ENCODE measurements at places on chromosomes 7 and 10. TPM values are rescaled to one million over a fixed set of nuclear protein-coding genes. Genes with fewer than 3 reads are reported as not detected.

GRCh38 chr7:125681508-125681907, 751.9 kb upstream of the POT1 start:
- no peak for DNase-seq

DNA sequence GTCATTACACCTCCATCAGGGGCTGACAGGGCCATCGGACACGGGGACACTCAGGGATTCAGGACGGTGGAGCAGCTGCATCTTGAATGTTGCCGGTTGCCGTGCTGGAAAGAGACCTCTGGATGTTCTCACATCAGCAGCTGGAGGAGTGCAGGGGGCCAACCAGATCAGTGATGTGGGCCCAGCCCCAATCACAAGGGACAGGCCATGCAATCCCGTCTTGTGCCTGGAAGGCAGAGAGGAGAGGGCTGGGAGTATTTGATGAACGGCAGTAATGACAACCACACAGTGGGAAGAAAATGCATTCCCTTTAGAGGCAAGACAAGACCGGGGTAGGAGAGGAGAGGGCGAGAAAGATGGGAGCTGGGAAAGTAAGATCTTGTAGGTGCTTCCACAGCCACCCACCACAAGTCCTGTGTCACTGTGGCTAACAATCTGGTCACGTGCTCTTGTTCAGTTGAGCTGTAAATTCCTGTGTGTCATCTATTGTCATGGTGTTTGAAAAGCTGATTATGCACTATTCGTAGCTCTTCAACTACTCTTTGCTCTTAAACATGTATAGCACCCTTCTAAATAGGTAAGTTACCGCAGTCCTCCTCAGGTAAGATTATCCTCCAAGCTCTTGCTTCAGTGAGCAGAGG, 85.9 kb upstream of the LEP start:
- DNase-seq, result no peak

DNA sequence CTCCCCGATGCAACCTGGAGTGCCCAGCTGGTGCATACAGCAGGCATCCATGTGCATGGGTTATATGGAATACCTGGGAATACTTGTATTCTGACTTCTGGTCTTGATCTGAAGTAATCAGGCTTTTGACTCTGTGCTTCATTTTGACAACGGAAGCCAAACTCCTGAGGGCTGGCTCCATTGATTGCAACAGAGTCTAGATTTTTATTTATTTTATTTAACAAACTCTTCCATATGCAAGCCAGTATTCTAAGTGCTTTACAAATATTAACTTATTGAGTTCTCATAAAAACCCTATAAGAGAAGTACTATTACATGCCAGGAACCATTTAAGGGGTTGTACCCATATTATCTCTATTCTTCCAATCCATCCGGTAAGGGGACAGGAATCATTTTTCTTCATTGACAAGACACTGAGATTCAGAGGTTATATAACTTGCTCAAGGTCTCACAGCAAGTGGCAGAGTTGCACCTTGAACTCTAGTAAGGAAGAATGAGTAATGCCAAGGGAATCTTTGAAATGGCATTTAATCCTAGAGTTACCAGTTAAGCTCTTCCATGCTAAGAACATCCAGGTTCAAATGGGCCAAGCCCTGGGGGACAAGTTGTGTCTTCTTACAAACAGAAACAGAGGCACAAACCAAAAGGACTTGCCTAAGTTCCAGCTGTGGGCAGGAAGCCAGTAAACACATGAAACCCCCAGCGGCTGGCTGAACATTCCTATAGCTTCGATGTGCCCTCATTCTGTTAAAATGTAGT, 241.0 kb downstream of the WDR11 start:
- DNase-seq, result no peak

DNA sequence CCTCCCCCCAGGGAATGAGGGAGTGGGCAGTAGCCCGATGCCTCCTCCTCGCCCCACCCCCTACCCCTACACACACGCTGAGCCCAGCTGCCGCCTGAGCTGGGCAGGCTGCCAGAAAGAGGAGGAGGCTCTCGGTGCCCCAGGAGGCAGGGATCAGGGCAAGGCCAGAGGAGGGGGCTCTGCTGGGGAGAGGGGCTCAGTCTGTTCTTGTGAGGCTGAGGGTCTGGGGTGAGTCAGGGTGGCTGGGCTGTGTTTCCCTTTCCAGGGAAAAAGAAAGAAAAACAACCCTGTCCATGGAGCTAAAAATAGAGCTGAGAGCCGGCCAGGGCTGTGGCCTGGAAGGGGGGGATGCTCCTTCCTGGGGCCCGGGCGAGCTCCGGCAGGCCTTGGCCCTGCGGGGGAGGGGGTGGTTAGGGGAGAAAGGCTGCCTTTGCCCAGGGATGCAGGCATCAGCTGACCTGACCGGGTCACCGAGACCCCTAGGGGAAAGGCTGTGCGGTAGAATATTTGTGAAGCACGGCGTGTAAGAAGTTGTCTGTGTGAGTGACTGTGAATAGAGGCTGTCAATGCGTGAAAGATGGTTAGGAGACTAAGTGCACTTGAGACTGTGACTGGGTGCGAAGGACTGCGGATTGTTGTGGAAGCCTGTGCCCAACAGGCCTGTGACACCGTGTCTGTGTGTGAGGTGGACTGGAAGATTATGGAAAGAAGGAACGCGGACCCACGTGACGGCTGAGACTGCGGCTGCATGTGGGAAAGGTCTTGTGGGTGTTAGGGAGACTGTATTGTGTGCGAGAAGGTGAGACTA, 1.2 kb upstream of the LZTS2 start:
- no peak for DNase-seq

- no peak for DNase-seq
These were observed 6.3 kb upstream of the XPNPEP1 start for GRCh38 chr10:109929501-109930219.

- no peak for DNase-seq
These were observed 233.0 kb downstream of the EMX2 start for GRCh38 chr10:117775526-117775925.

- DNase-seq, result no peak
These were observed 2.1 kb downstream of the NHLRC2 start for GRCh38 chr10:113856563-113856962.

DNA sequence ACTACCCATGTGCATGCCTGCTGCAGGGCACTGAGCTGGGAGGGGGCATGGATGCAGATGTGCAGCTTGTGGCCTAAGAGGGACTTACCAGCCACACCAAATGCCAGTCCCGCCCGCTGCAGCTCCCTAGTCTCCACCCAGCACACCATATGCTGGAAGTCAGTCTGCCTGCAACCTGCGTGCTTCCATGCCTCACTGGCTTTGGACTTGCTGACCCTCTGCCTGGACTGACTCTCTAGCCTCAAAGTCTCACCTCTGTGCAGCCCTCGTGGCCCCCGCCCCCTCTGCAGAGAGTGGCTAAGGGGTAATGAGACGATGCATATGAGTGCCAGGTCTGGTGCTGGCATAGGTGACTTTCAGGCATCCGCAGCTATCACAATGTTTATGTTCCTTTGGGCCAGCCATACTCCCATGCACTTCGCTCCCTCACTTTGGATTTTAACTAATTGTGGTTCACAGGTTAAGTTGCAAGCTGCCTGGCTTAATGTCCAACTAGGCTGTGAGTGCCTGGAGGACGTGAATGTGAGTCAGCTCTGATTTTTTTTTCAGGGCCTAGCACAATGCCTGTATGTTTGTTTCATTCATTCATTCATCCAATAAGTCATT, 21.7 kb downstream of the TRIM8 start:
- no peak for DNase-seq

DNA sequence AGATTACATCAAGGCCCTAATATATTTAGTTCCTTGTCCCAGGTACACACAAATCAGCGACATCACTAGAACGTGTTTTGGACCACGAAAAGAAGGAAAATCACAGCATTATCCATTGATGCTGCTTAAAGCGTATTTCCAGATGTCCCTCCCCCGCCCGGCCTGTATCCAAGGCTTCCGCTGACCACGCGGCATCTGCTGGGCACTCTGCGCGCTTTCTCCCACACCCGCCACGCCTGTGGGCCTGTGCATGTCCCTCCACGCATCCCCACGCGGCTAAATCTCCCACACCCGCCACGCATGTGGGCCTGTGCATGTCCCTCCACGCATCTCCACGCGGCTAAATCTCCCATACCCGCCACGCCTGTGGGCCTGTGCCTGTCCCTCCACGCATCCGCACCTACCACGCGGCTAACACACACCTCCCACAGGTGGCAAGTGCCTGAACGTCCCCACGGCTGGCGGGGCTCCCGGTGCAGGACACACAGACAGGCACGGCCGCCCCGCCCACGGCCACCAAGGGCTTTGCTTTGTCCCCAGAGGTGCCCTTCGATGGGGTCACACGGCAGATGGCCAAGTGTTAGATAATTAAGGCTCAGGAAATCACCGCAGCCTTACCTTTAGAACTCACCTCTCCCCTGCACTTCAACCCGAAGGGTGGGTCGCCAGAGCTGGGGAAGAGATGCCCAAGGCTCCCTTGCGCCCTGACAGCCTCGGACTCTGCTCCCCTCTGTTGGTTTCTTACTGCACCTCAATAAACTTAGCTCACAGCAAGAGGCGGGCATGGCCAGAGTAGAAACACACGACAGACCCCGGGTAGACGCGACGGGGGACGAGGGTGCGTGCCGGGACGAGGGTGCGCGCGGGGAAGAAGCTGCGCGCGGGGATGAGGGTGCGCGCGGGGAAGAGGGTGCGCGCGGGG, 49.5 kb downstream of the DIP2C start:
- DNase-seq, result no peak

GRCh38 chr10:121975295-121976086, 474 bp upstream of the NSMCE4A start:
- no peak for DNase-seq

GRCh38 chr7:26390016-26390415, 98.4 kb downstream of the SNX10 start:
- no peak for DNase-seq

- DNase-seq, result no peak
These were observed 46.2 kb downstream of the GFRA1 start for GRCh38 chr10:116226766-116227165.

DNA sequence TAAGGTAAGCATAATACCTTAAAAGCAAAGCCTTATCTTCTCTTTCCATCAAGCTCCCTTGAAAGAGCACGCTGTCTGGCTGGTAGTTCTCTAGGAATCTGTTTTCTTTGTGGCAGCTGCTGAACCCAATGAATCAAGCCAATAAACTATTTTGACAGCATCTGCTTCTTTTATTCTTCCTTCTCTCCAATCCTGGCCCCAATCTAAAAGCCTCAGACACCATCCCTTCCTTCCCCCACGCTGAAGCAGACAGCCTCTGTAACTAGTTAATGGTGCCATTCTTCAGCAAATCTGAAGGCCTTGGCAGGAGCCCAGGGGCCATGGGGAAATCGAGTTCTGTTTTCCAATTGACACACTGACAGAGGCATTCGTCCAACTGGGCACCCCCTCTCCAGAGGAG, 186.6 kb upstream of the LYZL1 start:
- DNase-seq, result no peak

DNA sequence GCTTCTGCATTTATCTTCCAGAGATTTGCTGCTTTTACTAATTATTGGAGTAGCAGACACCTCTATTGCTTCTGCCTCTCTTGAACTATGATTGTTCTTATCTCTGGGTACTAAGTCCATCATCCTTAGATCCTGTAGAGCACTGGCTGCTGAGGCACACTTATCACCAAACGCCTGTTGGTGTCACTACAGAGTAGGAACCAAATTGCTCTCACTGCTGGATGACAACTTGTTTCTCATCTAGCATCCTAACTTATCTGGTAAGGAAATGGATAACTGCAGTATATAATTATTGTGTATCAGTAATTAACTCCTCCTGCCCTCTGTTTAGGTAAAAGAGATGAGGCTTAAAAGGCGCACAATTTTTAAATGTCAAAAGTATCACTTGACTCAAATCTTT, 1059.4 kb downstream of the NRG3 start:
- no peak for DNase-seq

DNA sequence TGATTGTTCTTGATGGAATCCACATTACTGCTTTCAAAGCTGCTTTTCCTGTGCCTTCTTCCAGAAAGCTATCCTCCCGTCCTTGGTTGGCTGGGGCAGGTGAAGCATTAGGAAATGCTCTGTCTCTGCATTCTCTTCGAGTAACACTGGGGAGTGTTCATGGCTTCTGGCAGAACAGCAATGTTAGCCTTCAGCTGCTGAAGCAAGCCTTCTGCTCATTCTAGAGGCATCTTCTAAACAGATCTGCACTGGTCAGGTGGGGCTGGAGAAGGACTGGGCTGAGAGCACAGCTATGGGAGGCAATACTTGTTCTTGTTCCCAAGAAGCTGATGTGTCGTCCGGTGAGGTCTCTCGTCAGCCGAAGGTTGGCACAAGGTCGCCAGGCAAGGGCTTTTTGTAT, 80.6 kb downstream of the MGMT start:
- DNase-seq, result no peak

- no peak for DNase-seq
These were observed 50.9 kb downstream of the ICA1 start for GRCh38 chr7:8210845-8211724.

DNA sequence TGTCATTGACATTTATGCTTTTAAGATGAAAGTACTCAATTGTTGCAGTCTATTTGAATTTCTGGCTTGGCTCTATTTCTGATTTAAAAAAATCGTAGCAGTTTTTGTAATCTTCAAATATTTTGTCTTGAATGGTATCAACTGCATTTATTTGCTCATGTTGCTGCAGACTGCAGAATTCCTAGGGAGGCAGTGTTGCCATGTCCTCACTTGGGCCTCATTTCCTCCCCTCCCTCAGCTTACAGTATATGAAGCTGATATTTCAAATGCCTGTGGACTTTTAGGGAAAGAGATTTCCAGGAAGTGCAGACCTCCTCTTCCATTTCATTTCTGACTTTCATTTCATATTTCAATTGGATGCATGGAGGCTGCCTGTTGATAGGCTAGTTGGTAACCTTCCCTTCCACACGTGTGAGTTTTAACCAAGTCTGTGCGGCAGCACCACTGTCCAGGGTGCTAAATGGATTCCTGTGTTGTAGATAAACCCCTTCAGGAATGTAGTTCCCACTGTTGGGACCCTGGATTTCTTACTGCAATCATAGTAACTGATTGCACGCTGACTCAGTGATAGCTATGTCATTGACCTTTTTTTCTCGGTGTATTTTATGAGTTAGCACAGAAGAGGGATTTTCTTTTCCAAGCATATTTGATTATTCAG, 17.5 kb downstream of the VPS50 start:
- DNase-seq, result no peak

Gene VPS37D
- total RNA-seq, result 1.1 TPM

Gene IDI2
- not detected for total RNA-seq

Gene TDRD1
- 0.24 TPM for total RNA-seq

Gene ACTL6B
- total RNA-seq, result not detected

Gene SPDYE2B
- not detected for total RNA-seq
